Naive B cell (primary cell): ENCODE measurements at places on chromosomes 12 and 14.

DNA sequence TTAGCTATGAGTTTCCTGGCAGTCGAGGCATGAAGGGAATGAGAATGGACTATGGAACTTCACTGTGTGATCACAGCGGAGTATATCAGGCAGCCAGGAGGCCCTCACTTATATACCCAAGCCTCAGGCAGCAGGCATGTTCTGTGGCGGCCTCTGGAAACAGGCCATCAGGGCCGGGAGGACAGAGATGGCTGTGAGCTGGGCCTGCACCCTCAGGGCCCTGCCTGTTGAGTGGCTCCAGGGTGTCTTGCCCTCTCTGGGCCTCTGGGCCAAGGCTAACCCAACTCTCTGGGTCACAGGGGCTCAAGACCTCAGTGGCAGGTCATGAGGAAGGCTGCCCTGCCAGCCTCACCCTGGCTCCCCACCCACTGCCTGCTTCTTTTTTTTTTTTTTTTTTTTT lies 33.9 kb upstream of the RCOR1 start:
- DNase-seq = no peak

- peak; percentile 52 for DNase-seq
These were observed 90.1 kb upstream of the KCNA1 start for GRCh38 chr12:4819654-4820053.

- no peak for DNase-seq
These were observed 109.1 kb downstream of the VCPKMT start for GRCh38 chr14:50007123-50007903.

DNA sequence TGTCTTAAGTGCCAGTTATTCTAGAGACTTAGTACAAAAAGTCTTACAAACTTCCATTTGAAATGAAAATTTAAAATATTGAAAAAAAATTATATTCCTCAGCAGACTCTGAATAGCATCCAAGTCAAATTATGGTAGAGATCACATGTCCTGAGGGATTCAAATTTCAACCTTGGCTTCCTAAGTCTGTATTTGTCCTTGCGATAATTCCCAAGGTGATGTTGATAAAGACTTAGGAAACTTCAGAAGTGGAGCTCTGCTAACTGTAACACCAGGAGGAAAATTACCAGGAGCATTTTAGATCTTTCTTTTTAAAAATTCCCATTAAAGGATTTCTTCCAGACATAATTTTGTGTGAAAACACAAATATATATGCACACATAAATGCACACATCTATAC lies 178.3 kb downstream of the IPO8 start:
- no peak for DNase-seq

GRCh38 chr14:45947830-45948229 lies 694.8 kb upstream of the MIS18BP1 start:
- DNase-seq = no peak

DNA sequence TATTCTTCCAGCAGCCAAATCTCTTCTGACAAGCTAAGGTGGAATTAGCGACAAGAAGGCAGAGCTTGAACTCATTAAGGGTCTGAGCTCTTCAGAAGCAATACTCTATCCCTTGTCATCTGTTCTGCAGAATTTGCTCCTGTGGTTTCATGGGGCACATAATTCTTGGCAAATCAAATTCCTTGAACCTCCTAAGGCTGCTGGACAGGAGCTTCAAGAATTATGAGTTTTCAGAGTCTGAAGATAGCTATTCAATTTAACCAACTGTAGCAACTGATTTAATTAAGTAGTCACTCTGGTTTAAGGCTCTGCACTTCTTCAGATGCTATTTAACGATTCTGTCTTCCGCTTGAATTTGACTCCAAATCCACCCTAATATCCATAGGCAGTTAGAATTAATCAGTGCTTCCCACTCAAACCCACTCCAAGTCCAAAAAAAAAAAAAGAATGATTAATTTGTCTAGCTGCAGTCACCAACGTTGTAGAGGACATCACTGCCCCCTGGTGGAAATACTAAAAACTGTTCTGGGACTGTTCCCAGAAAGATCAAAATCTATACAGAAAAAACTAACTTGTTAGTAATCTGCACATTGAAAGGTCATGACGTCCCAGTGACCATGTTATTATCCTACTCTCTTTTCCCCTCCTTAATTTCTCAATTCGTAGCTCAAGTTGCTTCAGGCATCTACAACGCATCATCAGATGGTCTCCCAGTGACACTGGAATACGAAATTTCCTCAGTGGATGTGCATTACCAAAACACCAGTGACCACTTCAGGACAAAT lies 169.9 kb downstream of the KIF21A start:
- DNase-seq = no peak

DNA sequence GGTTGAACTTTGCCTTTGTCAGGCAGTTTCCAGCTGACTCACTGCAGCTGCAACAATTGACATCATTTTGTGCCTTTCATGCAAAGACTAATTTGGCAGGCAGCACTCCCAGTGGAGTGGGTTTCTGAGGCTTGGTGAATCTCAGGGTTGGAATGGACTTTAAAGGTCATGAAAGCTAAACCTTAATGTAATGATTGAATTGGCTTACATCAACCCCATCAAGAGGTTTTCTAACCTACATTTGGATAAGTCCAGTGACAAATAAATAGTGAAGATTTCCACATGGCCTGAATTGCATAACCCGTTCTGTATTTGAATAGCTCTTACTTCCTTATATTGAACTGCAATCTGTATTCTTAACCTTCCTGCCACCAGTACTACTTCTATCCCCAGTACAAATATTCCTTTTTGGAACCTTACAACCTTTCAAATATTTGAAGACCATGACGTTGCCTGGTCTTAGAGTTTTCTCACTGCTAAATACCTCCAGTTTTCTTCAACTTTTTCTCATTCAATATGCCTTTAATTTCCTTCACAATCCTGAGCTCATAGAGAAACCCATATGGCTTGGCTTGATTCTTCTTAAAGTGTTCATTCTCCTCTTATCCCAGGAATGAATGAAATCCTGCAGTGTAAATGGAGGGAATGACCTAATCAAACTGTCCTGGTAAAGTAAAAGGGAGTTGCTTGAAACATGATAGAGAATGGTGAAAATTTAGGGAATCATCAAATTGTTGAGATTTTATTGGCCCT lies 168.1 kb upstream of the NOVA1 start:
- DNase-seq = no peak

DNA sequence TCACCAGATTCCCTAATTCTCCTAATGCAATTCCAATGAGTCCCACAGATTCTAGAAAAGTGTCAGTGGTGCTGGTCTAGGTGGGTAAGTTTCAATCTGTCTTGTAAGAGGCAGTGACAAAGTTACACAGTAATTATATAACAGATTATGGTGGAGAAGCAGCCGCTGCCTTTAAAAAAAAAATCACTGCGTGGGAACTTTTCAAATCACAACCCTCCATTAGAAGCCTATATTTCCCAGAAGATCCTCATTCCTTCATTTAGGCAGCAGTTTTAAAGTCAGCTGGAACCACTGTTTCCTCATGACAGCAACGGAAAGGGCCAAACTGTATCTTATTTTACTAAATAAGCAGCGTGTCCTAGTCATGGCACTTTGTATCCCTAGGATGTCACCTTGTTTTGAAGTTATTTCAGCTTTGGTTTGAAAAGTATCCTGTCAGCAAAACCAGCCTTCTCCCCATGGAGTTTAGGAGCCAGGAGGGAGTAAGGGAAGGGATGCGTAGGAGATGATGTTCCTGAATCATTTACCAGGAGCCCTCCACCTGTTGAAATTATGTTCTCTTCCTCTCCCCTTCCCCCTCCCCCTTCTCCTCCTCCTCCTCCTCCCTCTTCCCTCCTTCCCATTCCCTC lies 27.7 kb upstream of the DUSP6 start:
- DNase-seq = no peak

- DNase-seq = no peak
These were observed 274.2 kb downstream of the SSPN start for GRCh38 chr12:26469421-26470180.

DNA sequence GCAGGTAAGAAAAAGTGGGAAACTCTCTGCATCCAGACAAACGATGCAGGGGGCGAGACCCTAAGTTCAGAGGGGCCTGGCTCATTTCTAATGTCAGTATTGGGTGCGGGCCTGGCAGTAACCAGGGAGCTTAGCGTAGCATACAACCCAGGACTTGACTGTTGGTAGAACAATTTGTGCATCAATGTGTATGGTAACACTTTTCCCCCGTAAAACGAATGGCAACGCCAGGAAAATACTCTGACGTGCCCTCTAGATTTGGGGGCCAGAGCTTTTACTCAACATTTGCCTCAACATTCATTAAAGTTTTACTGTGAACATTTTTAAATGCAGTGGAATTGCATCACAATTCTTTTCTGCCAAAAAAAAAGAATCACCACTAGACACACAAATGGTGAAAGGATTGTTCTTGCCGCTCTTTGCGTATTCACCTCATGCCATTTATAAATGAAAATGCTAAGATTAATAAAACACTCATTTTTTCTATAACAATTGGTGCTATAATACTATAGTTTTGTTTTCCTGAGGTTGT lies 867 bp downstream of the RHOJ start:
- no peak for DNase-seq

DNA sequence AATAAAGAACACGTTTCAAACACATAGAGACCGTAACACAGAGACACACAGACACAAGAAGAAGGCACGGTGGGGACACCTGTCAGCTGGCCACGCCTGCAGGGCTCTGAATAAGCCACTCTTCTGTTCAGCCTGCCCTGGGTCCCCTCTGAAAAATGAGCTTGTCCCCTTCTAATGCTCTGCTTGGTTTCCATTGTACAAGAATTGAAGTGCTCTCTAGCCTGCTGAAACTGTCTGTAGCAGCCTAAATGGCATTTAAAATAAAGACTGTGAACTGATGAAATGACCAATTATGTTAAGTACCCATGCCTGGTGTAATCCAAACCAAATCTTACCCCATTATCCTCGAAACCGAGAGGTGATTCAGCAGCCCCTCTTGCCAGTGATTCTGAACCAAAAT lies 139.8 kb downstream of the FOXN3 start:
- no peak for DNase-seq

GRCh38 chr14:74571441-74571841 lies 40.6 kb downstream of the LTBP2 start:
- no peak for DNase-seq

DNA sequence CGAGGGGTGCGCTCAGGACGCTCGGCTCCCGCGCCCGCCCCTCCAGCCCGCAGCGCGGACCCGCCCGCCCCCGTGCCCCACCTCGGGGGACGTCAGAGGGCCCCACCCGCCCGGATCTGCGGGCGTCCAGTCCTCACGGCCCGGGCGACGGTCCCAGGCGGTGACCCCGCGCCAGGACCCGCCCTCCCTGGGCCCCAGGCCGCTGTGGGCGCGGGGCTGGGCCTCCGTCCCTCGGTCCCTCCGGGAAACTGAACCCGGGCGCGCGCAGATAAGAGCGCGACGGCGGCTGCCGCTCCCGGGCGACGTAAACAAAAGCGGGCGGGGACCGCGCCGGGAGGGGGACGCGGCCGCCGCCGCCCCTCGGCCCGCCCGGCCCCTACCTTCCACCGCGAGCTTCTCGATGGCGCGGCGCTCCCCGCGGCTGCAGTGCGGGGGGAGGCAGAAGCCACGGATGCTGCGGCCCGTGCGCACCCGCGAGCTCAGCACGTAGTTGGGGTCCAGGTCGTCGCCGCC lies 1.1 kb downstream of the CKB start:
- DNase-seq = no peak

DNA sequence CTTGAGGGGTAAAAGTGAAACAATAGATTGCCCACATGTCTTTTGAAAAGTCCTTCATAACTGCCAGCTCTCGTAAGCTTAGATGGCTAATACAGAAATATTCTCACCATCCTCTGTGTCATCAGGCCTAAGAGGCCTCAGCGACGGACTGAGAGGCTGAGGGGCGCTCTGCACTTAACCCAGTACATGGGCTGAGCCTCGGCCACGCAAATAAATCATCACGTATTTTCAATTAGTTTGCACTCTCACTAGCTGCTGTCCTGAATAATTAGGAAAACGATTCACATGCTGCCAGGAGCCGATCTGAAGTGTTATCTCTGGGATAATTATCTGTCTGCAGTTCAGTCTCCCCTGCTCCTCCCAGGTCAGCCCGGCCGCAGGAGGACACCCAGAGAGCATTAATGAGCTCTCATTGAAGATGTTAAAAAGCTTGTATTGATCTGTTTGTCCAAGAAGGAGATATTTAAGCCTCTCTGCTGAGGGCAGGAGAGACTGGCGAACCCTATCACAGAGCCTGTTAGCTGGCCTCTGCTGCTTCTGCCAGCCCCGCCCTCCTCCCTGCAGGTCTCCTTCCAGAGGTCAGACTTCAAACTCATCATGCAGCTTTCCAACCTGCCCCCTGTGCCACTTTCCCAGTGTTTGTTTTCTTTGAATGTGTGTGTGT lies 1051.3 kb downstream of the VRK1 start:
- no peak for DNase-seq

DNA sequence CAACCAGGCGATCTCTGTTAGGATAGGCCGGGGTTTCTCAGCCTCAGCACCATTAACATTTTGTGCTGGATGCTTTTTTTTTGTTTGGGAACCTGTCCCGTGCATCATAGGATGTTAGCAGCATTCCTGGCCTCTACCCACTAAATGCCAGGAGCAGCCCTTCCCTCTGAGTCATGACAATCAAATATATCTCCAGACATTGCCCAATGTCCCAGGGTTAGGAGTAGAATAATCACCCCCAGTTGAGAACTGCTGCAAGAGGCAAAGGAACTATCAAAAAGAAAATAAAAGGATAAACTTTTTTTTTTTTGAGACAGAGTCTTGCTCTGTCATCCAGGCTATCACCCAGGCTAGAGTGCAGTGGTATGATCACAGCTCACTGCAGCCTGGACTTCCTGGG lies 76.0 kb downstream of the ACACB start:
- no peak for DNase-seq

DNA sequence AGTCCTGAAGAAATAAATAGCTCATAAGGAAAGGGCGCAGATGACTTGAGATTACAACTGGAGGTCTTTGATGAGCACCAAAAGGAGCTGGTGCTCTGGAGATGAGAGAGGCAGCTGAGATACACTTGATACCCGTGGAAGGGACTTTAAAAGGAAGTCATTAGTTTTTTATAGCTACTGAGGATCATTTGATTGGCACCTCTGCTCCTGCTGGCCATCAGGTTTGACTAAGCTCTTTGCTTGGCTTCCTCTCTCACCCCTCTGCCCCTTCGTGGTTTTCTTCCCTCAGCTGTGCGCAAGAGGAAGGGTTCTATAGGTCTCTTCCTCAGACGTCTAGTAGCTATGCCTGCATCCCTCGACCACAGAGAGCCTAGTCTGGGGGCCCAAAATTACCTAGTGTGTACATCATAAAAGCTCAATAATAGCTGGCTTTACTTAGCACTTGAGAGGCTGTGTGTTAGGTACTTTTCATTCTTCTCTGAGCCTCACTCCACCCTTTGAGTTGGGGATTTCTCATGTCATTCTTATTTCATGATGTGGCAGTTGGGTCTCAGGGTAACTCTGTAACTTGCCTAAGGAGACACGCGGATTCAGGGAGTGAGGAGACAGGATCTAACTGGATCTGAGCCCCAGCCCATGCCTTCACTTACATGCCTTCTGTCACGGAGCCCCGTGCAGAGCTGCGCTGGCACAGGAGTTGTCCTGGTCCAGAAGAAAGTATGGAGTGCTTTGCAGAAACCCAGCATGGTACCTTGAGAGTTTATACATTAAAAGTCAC lies 68.4 kb upstream of the ASPG start:
- DNase-seq = no peak

- DNase-seq = no peak
These were observed 26.1 kb upstream of the PLEKHG7 start for GRCh38 chr12:92676710-92677109.
